ENCODE measurements at places on chromosomes 3 and 15.

DNA sequence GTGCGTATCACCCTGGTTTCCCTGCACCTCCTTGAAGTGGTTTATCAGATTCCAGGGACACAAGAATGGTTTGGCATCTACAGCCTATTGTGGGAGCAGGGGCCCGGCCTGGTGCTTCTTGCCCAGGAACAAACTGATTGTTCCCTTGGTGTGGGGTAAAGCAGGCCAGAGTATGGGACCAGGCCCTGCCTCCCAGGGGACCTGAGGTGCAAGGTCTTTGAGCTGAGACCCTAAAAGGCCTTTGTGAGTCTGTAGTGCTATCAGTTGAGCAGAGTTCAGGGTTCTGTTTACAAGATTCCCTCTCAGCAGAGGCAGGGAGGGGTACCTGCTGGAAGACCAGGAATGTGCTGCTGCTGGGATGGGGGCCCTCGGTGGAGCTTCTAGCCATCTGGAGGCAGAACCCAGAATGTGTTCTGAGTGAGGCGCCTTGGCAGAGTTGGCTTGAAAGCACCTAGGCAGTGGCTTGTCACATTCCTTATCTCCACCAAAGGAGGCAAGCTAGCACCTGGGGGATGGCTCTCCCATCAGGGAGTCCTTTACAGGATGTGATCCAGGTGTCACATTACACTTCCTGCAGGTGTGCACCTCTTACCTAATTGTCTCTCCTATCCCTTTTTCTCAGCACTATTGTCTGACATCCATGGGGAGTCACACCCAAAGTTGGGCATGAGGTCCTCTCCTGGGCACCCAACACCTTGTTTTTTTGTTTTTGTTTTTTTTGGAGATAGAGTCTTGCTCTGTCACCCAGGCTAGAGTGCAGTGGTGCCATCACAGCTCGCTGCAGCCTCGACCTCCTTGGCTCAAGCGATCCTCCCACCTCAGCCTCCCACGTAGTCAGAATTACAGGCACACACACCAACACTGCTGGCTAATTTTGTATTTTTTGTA lies 13.1 kb downstream of the FLNB start:
- no peak for DNase-seq

- DNase-seq, result no peak
These were observed 27.8 kb downstream of the BMF start for GRCh38 chr15:40080847-40081246.

- DNase-seq, result no peak
These were observed 21.4 kb downstream of the CCR1 start for GRCh38 chr3:46186471-46187340.

DNA sequence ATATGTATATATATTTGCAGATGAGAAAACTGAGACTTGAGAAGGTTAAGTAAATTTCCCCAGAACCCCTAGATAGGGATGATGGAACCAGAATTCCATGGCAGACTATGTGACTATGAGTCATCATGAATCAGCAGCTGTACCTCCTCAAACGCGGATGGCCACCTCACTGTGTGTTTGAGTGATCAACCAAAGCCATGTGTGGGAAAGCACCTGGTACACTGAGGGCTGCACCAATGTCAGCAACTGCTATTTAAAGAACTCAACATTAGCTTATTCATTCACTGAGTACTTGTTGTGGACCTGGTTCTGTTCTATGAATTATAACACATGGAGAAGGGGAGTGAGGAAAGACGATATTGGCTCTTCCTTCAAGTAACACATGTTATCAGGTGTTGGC lies 377.0 kb downstream of the GAP43 start:
- DNase-seq, result no peak

GRCh38 chr3:106058475-106058874 lies 189.7 kb upstream of the CBLB start:
- DNase-seq, result no peak

- DNase-seq, result peak; percentile 68
These were observed 1.1 kb downstream of the NFKBIZ start for GRCh38 chr3:101850246-101851051.

DNA sequence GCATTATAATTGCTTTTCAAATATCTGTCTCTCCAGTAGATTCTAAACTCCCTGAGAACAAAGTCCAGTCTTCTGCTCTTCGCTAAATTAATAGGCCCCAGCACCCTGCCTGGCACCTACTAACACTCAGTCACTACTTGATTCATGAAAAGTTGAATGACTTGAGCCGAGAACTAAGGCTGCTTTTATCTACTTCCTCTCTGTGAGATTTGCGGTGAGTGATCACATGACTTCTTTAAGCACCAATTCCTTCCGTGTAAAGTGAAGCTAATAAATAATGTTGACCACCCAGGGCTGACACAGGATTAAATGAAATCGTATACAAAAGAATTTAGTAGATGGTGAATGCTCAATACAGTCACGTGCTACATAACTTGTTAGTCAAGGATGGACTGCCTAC lies 44.6 kb upstream of the PGPEP1L start:
- no peak for DNase-seq

DNA sequence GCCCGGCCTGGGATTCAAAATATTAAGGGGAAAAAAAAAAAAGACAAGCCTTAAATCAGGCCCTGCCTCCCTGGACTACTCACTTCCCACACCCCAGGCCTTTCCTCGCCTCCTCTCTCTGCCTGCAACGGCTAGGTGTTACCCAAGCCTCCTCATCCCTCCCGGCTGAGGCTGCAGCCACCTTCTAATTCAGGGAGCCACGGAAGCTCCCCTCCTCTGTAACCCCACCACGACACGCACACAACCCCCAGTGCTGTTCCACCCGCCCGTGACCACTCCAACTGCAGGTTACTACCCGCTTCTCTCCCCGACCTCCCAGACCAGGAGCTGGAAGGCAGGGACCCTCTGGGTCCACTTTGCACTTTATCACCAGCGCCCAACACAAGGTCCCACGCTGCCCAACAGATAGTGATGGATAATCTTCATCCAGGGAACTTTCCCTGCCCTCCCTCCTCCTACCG lies 936 bp downstream of the KIF7 start:
- no peak for DNase-seq

GRCh38 chr3:149784064-149784704 lies 8.2 kb downstream of the ANKUB1 start:
- no peak for DNase-seq

DNA sequence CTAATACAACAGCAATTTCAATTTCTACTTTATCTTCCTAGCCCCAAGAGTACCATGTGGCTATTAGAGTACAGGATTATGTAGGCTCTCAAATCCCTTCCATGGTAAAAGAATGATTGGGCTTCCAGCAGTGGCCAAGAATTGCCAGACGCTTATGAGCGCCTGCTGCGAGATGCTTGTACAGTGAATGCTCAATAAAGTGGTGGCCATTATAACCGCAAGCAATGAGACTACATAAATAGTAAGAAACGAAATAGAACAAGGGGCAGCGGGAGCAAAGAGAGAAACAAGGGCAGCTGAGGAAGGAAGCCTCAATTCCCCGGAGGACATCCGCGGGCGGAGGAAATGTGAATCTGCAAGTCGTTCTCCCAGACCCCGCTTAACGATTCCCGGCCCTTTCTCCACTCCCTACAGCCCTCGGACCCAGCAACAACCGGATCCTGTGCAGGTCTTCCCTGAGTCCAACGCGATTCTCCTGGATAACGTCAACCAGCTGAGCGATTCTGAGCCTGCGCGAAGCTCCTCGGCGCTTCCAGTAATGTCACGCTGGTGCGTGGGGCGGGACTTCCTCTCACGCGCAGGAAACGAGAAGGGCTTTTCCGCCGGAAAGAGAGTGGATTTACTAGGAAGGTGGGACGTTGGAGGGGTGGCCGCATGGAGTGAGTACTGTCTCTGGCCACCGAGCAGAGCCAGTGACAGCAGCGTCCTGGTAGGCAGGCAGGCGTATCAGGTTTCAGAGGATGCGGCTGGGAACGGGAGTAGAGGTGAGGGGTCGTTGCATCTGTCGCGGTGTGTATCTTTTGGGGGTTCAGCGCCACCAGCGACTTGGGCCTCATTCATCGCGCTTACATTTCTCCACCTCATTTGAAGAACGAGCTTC lies 40.5 kb upstream of the AP3B2 start:
- DNase-seq, result peak; percentile 80

GRCh38 chr3:148625991-148626390 lies 71.7 kb upstream of the AGTR1 start:
- DNase-seq, result no peak

- no peak for DNase-seq
These were observed 37.7 kb upstream of the KLHL25 start for GRCh38 chr15:85832394-85832793.

- DNase-seq, result no peak
These were observed 282.0 kb upstream of the VEPH1 start for GRCh38 chr3:157785102-157785826.

- DNase-seq, result no peak
These were observed 161.6 kb downstream of the MYRIP start for GRCh38 chr3:39970982-39971381.

- DNase-seq, result no peak
These were observed 125.9 kb downstream of the LEKR1 start for GRCh38 chr3:156952011-156952410.

- DNase-seq, result no peak
These were observed 18.8 kb upstream of the SPATA12 start for GRCh38 chr3:57041674-57042073.

GRCh38 chr3:74041068-74041675 lies 416.4 kb upstream of the PDZRN3 start:
- no peak for DNase-seq

GRCh38 chr15:62483814-62484213 lies 318.7 kb upstream of the C2CD4B start:
- DNase-seq, result no peak

GRCh38 chr15:60017538-60018520 lies 13.7 kb downstream of the FOXB1 start:
- no peak for DNase-seq

DNA sequence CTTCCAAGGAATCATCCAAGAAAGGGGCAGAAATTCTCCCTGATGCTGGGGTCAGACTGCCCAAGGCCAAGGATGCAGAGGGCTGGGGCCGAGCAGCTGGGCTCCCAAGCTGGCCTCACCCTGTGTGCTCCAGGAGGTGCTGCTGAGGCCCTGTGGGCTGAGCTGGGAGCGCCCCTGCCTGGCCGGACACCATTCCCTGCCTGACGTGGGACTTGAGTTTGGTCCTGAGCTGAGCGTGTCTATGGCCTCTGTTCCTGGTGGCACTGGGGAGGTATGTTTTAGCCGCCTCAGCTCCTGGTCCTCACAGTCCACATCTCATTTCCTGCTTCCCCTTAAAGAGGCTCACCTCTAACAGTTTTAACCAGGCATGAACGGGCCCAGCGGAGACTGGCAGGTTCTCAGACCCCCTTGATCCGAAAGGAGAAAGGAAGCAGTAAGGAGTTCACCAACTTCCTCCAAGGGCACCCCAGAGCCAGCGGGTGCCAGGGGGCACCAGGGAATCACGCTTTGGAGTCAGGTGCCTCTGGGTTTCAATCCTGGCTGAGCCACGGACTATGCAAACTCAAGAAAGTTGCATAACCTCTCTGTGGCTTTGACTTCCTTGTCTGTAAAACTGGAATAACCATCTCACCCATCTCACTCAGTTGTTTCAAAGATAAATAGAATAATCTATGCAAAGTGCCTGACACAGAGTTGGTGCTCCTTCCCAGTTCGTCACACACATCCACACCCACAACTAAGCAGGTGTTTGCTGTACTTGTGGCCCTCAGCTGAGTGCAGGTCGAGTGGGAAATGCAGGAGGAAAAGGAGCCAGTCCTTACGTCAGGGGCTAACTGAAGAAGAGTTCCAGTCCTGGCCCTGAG lies 48.6 kb downstream of the SLC12A8 start:
- DNase-seq, result no peak

- no peak for DNase-seq
These were observed 4.9 kb downstream of the LPP start for GRCh38 chr3:188158731-188159310.

- no peak for DNase-seq
These were observed 56.1 kb upstream of the GALNT15 start for GRCh38 chr3:16118396-16118795.

GRCh38 chr15:90481023-90481422 lies 48.7 kb upstream of the CRTC3 start:
- peak; percentile 36 for DNase-seq

- DNase-seq, result no peak
These were observed 2.7 kb downstream of the ARHGEF26 start for GRCh38 chr3:154123906-154124305.

- DNase-seq, result no peak
These were observed 683.6 kb upstream of the ARPP21 start for GRCh38 chr3:34955680-34956079.

DNA sequence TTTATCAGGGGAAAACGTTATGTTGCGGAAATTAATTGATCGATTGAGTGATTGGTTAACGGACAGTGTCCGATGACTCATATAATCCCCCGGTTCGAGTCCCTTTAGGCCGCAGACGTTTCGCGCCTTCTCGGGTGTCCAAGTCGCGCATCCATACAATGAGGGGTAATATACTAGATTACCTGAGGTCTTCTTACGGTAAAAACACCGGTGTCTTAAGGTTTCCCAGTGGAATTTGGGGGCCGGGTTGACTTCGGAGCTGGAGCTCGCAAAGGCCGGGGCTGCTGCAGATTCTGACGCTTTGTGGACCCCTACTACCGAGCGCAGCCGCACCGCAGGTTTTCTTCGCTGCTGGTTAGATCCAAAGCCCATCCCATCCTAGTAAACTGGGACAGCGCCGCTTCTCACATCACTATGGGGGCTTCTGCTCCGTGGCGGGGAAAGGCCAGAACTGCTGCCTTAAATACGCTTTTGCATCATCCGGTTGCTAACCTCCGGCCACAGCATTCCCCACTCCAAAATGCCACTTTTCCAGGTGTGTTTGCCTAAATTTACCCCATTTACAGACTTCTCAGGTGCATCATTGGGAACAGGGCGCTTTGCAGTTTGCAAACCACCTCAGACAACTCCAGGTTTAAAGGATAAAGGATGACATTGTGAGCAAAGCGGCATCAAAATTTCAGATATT lies 858 bp upstream of the SACM1L start:
- DNase-seq, result peak; percentile 47

GRCh38 chr3:26438981-26439884 lies 183.3 kb upstream of the LRRC3B start:
- no peak for DNase-seq

GRCh38 chr3:109268181-109268580 lies 48.1 kb downstream of the DPPA2 start:
- no peak for DNase-seq

DNA sequence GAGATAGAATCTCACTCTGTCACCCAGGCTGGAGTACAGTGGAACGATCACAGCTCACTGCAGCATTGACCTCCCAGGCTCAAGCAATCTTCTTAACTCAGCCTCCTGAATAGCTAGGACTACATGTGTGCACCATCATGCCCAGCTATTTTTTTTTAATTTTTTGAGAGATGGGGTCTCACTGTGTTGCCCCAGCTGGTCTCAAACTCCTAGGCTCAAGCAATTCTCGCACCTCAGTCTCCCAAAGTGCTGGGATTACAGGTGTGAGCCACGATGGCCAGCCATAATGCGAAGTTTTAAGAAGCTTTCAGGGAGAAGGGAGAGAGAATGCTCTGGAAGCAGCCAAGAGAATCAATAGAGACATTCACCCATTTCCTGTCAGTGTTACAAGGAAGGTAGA lies 42.7 kb downstream of the PRKAR2A start:
- DNase-seq, result no peak

- DNase-seq, result no peak
These were observed 6.0 kb downstream of the GABRR3 start for GRCh38 chr3:98029083-98029482.

- no peak for DNase-seq
These were observed 69.2 kb upstream of the LIMD1 start for GRCh38 chr3:45525146-45525919.
